ENCODE measurements at places on chromosomes 7 and 10.

- DNase-seq = no peak
These were observed 717 bp downstream of the ADCY1 start for GRCh38 chr7:45574669-45575500.

GRCh38 chr7:85229544-85229943, 42.7 kb upstream of the SEMA3D start:
- no peak for DNase-seq

GRCh38 chr10:21403256-21404015, 122.0 kb downstream of the SKIDA1 start:
- DNase-seq = no peak

- DNase-seq = no peak
These were observed 86.1 kb downstream of the VOPP1 start for GRCh38 chr7:55486192-55486590.

GRCh38 chr7:284762-285722, 4.9 kb upstream of the FOXL3 start:
- DNase-seq = no peak

DNA sequence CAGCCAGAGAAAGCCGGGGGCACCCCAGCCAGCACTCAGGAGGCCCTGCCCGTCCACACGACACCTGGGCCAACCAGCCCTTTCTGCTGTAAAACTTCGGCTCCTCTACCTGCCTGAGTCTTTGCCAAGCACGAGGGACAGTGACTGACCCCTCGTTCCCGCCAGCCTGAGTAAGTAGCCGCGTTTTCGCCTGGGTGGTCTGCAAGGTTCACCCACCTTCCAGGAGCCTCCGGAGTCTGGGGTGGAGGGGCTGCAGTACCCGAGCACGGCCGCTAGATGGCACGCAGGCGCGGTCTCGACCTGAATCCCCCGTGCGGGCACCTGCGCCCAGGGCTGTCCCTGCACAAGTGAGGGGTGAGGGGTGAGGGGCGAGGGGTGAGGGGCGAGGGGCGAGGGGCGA, 192.7 kb downstream of the PTPRN2 start:
- no peak for DNase-seq

- no peak for DNase-seq
These were observed 35.2 kb upstream of the PLEKHS1 start for GRCh38 chr10:113716109-113716910.

DNA sequence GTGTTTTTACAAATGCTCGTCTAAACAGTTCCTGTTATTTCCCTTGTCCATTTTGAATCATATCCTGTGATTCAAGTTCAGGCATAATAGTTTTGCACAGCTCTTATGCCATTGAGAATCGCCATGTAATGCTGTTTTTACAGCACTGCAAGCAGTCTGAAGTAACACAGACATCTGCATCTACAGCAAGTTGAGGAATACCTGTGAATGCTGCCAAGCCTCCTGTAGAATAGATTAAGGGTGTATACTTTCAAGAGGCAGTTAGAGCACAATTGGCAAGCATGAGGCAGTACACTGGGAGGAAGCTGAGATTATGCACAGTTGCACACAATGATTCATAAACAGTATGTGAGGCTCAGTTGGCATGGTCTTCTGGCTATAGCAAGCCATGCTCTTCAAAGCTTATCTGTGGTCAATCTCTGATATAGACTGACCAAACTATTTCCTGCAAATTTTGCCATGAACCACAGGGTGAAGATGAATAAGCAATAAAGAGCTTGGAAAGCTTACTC, 121.9 kb upstream of the AKR1E2 start:
- DNase-seq = no peak

DNA sequence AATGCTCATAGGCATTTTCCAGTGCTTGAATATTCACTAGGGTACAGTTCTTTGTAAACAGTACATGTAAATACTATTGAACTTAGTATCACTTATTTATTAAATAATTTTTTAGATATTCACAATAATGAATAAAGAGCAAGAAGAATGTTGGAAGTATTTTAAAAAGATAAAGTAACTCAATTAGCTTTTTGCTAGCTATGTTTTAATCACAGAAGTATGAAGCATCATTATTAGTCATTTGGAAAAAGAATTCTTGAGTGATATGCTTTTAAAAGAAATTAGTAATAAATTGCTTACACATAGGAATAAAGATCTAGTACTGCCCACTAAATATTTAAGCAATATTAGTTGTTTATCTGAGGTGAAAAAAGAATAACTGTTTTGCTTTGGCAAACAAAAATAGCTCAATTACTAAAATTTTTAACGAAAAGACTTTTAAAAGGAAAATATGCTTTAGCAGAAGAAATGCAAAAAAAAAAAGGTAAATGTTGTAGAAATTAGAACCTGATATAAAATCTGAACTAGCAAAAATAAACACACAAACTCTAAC, 66.5 kb downstream of the SGMS1 start:
- DNase-seq = no peak

GRCh38 chr7:28490831-28491230, 78.5 kb downstream of the CREB5 start:
- DNase-seq = no peak

All from stimulated activated CD8-positive, alpha-beta memory T cell treated with anti-CD3 and anti-CD28 coated beads, Interleukin-2, amount 100 ng/mL, for 1 hour (primary cell).